ENCODE measurements at places on chromosomes 1 and 21.

- no peak for DNase-seq
These were observed 6.1 kb upstream of the TLCD4 start for GRCh38 chr1:95111014-95111413.

- no peak for DNase-seq
These were observed 72.9 kb upstream of the CDC42BPA start for GRCh38 chr1:227391211-227391610.

GRCh38 chr1:66399888-66400529, 133.9 kb upstream of the SGIP1 start:
- DNase-seq, result no peak

DNA sequence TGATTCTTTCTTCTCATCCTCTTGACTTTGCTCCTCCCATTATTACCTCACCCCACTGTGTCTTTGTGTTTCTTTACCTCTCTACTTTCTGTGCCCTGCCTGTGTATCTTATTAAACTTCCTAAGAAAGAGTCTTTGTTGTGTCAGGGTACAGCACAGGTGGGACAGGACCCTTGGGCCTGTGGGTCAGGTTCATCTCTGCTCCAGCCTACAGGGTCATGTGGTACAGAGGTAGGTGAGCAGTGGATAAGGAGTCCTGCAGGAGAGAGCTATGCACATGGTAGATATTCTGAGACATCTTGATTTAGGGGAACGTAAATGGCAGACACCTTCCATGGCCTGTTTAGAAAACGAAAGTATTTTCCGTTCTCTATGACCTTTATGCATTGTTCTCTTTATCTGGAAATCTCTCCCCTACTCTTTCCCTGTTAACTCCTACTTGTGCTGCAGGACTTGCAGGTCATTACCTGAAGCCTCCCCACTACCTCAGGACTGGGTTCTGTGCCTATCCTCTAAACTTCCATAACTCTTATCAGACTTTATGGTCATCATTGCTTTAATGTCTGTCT, 9.9 kb downstream of the GIPC2 start:
- DNase-seq, result no peak

- no peak for DNase-seq
These were observed 70.0 kb downstream of the CLCA4 start for GRCh38 chr1:86616871-86617270.

DNA sequence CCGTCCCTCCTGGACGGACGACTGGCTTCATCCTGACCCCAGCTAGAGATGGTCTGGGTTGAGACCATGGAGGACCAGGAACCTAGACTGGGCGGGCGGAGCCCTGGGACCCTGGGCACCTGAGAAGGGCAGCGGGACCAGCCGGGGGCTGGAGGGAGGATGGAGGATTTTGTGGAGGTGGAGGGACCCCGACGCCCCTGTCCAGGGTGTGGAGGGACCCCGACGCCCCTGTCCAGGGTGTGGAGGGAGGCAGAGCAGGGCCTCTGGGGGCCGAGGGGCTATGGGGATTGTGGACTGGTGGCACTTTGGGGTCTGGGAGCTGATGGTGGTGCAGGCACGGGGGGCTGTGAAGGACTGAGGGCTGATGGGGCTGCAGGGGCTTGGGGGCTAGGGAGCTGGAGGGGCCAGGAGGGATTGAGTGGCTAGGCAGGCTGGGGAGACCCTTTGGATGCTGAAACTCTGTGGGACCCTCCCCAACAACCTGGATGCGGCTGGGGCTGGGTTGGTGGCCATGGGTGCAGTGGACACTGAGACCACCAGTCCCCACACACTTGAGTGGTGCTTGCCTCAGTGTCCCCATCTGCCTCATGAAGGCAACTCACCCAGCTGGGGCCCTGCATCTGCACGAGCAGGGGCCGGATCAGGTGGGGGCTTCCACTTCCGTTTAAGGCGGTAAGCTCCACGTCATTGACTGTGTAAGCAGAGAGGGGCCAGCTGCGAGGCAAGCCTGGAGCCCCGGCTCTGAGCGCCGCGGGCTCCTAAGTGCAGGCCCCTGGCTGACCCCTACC, 7.4 kb downstream of the GJC2 start:
- no peak for DNase-seq

DNA sequence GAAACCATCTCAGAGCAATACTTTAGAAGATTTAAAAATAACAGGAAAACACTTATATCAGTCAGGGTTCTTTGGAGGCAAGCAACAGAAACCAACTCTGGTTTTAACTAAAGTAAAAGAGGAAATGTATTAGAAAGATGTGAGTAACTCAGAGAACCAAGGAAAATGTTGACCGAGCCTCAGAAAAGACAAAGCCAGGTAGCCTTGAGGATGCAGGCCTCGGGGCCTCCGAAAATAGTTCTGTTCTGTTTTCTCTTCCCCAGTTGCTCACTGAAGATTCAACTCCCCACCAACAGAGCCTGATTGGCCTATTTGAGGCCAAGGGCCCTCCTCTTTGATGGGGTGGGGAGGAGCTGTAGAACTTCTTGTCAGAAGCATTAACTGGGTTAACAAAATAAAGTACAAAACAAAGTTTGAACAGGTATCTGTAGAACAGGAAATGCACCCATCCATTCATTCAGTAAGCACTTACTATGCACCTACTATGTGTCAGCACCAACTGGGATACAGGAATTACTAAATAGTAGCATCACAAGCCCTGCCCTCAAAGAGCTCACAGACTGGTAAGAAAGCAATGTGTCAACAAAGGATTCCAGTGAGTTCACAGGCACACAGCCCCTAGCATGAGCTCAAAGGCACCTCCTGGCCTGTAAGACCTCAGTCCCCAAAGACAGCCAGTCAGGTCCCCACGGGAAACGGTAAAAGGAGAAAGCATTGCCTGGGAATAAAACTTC, 12.6 kb downstream of the SLAMF8 start:
- DNase-seq, result no peak

GRCh38 chr1:29753244-29753643, 516.9 kb downstream of the PTPRU start:
- DNase-seq, result no peak

GRCh38 chr1:181190364-181191035, 102.0 kb downstream of the IER5 start:
- no peak for DNase-seq

GRCh38 chr1:13587256-13588030, 3.8 kb downstream of the PDPN start:
- peak; percentile 21 for DNase-seq

GRCh38 chr1:202009326-202010179, 834 bp upstream of the ELF3 start:
- DNase-seq, result peak; percentile 88

GRCh38 chr1:74683656-74684055, 10.1 kb upstream of the ERICH3 start:
- DNase-seq, result no peak

- no peak for DNase-seq
These were observed 32.7 kb upstream of the GLIS1 start for GRCh38 chr1:53771648-53772047.

GRCh38 chr1:93585059-93585966, 96.3 kb downstream of the BCAR3 start:
- DNase-seq, result no peak

DNA sequence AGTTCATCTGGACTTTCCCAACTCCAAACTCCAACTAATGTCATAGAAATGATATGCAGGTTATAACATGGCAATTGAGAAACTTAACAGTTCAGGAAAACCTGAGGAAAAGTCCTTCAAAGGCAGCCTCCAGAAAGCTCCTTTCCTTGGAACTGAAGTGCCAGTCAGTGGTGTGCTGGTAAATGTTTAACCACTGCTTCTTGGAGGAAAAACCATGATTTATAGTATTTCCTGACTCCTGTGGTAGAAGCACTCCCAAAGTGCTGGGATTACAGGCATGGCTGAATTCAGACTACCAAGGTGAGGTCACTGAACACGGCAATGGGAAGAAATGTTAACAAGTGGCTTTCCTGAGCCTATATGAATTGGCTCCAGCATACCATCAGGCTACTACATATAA, 26.7 kb upstream of the ZNHIT6 start:
- DNase-seq, result no peak

All from HTR-8/SVneo (cell line).